ENCODE measurements at places on chromosomes 3 and 15. TPM values are rescaled to one million over a fixed set of nuclear protein-coding genes. Genes with fewer than 3 reads are reported as not detected.
A peak's percentile ranks its signal among the peaks of the same experiment; 100 is the strongest.

The CHRM5 gene
- not detected for total RNA-seq

The PPM1L gene
- 50.2 TPM for total RNA-seq

The GOLGA6L4 gene
- total RNA-seq = 5.0 TPM

- H3K36me3 ChIP-seq = no peaks in the 10 kb centered on the region
- DNase-seq = no peak
- no peak overlapping the region for H3K4me3 ChIP-seq
- H3K27me3 ChIP-seq = no peaks in the 10 kb centered on the region
Observed at GRCh38 chr3:79424811-79425210, 343.0 kb downstream of the ROBO1 start.

DNA sequence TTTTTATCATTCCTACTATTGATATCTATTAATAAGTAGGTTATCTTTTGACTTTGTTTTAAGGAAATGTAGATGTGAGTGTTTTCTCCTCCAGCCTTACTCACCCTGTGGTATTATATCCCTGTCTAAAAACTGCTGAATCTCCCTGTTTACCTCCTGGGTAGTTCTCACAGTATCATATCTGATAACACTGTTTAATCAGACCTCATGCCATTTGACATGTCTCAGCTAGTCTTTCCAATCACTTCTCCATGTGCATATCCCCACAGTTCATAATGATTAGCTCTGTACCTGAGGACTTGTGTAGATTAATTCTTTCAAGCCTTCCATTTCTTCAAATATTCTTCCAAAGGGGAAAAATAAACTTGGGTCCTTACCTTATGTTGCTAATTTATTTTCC, 30.7 kb downstream of the DUOX2 start:
- no peak overlapping the region for H3K27ac ChIP-seq
- no peak overlapping the region for H3K4me3 ChIP-seq
- no peak for DNase-seq
- H3K4me1 ChIP-seq = no peaks in the 10 kb centered on the region
- no peaks in the 10 kb centered on the region for H3K36me3 ChIP-seq
- no peaks in the 10 kb centered on the region for H3K27me3 ChIP-seq

GRCh38 chr3:195774917-195775316, 36.8 kb downstream of the MUC4 start:
- peak; percentile 76 for DNase-seq
- H3K27me3 ChIP-seq = no peaks in the 10 kb centered on the region
- H3K4me3 ChIP-seq = no peak overlapping the region
- no peak overlapping the region for H3K27ac ChIP-seq

GRCh38 chr3:74332165-74332564, 282.3 kb downstream of the CNTN3 start:
- H3K4me3 ChIP-seq = no peak overlapping the region
- no peak for DNase-seq
- H3K27ac ChIP-seq = no peak overlapping the region
- no peaks in the 10 kb centered on the region for H3K36me3 ChIP-seq

The ROPN1 gene
- not detected for total RNA-seq

- DNase-seq = no peak
- H3K4me1 ChIP-seq = no peaks in the 10 kb centered on the region
- H3K27me3 ChIP-seq = no peaks in the 10 kb centered on the region
Observed at GRCh38 chr3:24915639-24916038, 421.0 kb upstream of the THRB start.

- no peak overlapping the region for H3K27ac ChIP-seq
- no peaks in the 10 kb centered on the region for H3K27me3 ChIP-seq
- no peaks in the 10 kb centered on the region for H3K36me3 ChIP-seq
- H3K4me3 ChIP-seq = no peak overlapping the region
- no peaks in the 10 kb centered on the region for H3K4me1 ChIP-seq
Observed at GRCh38 chr3:122101646-122102045, 46.5 kb downstream of the CD86 start.

The ITIH1 gene
- not detected for total RNA-seq

The PRRT3 gene
- total RNA-seq = 2.6 TPM

The PEX5L gene
- total RNA-seq = 0.36 TPM

All from sigmoid colon (tissue), 7 donors.